ENCODE measurements at places on chromosomes 1 and 21.

- no peak for DNase-seq
These were observed 115.2 kb downstream of the ROR1 start for GRCh38 chr1:63888984-63889383.

DNA sequence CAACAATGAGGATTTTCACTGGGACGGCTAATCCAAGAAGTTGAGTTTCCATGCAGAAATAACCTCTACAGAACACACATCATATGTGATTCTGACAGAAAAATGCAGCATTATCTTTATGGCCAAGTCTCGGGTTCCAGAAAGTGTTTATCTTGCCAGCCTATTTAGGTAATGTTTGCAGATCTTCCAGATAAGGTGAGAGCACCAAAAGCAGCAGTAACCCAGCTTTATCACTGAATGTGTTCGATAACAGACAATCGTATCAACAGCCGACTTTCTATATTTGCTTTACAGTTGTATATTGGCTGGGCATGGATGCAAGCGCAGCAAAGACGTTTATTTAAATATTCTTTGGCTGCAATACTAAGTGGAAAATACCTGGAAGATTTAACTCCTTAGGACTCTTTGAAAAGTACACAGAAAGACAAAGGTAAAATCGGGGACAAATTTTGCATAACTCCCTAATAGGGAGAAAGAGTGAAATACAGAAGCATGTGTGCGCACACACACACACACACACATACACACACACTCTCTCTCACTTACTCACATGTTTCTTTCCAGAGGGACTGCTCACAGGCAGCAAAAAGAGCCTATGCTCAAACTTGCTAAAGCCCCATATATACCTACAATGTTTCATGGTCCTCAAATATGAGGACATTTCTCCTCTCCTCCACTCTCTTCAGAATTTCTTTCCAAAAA, 3.0 kb upstream of the CTSK start:
- DNase-seq = no peak

DNA sequence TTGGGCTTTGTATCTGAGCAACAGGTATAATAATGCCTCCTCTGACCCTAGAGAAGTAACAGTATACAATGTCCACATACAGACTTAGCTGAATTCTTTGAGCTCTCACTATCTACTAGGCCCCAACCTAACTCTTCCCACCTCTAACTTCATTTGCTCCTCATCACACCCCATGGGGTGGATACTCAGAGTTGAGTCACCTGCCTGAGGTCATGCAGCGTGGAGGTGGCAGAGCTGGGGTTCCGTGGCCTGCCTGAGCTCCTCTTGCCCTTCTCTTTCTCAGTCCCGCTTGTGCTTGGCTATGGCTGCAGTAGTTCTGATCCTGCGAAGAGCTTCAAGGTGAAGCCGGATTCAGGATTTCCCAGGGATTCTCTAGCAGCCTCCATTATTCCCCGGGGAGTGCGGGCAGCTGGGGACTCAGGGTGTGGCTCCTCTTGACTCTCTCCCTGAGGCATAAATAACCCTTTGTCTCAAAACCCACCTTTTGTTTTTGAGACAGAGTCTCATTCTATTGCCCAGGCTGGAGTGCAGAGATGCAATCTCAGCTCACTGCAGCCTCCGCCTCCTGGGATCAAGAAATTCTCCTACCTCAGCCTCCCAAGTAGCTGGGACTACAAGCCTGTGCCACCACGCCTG, 29.9 kb upstream of the ACTL8 start:
- DNase-seq = no peak

DNA sequence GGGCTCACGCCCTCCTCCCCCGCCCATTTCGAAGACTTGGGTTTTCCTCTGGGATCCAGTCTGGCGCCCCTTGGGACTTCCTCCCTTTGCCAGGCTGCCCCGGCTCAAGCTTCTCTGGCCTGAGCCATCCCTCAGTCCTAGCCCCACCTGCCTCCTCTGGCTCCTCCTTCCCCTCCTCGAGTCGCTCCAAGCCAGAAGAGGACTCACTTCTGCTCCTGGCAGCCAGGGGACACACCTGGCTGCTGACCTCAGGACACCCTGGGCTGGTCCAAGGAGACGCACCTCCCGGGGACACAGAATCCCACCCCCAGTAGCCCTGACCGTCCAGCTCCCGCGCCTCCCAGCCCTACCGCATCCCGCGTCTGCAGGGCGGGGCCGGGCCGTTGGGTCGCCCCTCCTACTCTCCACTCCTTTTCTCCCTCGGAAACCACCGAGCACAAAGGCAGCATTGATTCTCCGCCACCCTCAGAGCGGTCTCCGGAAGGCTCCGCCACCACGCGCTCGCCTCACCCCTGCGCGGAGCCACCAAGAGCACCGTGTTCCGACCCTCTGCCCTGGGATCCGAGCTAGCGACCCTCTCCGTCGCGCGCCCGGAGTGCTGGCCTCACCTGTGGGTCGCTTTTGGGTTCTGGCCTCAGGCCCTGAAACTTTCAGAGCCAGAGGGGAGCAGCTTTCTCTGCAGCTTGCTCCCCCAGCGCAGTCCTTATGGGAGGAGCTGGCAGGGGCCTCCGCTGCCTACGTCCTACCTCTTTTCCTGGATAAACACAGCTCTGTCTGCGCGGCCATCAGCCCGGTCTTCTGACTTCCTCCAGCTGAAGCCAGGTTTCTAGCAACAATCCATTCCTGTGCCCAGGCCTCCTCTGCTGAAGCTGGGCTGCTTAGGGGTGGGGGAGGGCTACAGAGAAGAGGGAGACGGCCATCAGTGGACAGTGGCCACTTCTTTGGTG, at the start of gene C2CD4D:
C2CD4D (minus strand) TSS at position 364 of the 947 bp plus-strand sequence. CDS start 831 bp downstream, outside the sequence.
- peak; percentile 96 for DNase-seq

- DNase-seq = no peak
These were observed 75.4 kb downstream of the VWA5B1 start for GRCh38 chr1:20366056-20366462.

GRCh38 chr1:29389533-29390041, 153.3 kb downstream of the PTPRU start:
- no peak for DNase-seq
